Neural crest cell (in vitro differentiated cells): ENCODE measurements at places on chromosomes 5 and 9.

GRCh38 chr5:6831678-6832671, 118.7 kb downstream of the TENT4A start:
- no peak for DNase-seq

- no peak for DNase-seq
Observed at GRCh38 chr9:107750741-107751566, 261.4 kb upstream of the KLF4 start.

GRCh38 chr9:107530679-107531078, 41.1 kb upstream of the KLF4 start:
- no peak for DNase-seq

- no peak for DNase-seq
Observed at GRCh38 chr9:121736934-121737462, 85.6 kb downstream of the DAB2IP start.

- DNase-seq: no peak
Observed at GRCh38 chr5:40045429-40045828, 620.6 kb upstream of the DAB2 start.

DNA sequence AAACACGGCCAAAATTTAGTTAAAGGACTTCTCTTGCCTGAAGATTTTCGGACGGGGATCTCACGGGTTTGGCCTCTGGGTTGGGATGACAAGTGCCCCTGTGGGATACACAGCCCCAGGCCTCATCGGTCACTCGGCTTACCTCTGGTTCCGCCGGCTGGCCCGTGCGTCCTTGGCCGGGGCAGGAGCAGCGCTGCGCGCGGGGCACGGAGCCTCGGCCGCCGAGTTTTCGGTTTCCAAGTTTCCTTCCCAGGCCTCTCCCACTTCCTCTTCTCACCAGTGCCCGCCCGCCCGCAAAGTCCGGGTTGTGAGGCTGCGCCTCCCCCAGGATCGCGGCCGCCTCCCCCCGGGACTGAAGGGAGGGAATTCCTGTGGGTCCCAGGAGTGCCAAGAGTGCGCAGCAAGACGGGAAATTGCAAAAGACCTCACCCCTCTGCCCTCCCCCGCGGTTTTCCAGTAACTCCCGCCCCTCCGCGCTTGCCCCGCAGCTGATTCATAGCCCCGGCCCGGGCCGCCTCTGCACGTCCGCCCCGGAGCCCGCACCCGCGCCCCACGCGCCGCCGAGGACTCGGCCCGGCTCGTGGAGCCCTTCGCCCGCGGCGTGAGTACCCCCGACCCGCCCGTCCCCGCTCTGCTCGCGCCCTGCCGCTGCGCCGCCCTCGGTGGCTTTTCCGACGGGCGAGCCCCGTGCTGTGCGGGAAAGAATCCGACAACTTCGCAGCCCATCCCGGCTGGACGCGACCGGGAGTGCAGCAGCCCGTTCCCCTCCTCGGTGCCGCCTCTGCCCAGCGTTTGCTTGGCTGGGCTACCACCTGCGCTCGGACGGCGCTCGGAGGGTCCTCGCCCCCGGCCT, at the start of gene OSMR:
TSS of gene OSMR (plus strand) at position 487 of the 853 bp plus-strand sequence. CDS start 23,033 bp downstream, outside the sequence.
- DNase-seq: peak; percentile 32

DNA sequence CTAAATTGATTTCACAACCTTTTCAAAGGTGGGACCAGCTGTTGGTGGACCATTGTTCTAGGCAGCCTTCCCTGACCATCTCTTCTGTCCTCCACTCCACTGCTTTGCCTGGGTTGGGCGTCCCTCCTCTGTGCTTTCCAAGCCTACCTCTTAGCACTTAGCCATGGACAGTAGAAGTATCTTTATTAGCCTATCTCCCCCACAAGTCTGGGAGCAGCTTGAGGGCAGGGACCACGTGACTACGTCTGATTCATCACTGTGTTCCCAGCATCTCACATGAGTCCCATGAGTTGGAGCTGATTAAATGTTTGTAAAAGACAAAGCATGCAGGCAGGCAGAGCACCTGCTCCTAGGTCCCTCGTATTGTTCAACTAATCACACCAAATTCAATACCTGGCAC, 20.9 kb downstream of the MORN5 start:
- no peak for DNase-seq

DNA sequence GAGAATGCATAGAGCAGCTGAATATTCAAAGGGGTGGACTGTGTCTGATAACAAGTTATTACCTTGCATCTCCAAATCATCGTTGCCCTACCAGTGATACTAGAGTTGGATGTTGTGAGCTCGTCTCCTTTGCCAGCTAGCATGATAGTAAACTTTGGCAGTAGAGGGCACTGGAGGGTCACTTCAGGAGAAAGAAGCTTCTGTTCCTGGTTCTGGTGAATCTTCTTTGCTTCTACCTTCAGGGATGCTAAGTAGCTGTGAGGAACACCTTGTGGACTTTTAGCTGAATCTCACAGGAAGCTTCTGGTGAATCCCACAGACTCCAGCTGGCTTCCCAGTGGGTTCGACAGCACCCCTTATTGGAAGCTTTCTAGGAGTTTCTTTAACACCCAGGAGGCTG, 626.6 kb upstream of the SGCD start:
- DNase-seq: no peak

- no peak for DNase-seq
Observed at GRCh38 chr9:104992659-104993058, 64.7 kb upstream of the ABCA1 start.

DNA sequence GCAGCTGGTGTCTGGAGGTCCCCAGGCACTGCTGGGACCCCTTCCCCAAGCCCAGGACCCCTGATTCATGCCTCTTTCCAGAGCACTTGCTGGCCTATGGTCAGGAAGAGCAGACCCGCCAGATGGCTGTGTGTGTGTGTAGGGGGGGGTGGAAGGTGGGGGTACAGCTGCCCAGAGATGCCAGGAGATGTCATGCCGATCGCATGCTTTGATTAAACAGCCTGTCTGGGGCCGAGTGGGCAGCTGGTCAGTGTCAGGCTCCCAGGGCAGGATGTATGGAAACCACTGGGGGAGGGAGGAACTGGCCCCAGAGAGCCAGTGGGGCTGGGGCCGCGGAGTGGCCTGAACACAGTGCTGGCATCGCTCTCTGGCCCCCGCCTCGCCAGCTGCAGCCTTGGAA, 23.7 kb downstream of the RXRA start:
- DNase-seq: no peak

DNA sequence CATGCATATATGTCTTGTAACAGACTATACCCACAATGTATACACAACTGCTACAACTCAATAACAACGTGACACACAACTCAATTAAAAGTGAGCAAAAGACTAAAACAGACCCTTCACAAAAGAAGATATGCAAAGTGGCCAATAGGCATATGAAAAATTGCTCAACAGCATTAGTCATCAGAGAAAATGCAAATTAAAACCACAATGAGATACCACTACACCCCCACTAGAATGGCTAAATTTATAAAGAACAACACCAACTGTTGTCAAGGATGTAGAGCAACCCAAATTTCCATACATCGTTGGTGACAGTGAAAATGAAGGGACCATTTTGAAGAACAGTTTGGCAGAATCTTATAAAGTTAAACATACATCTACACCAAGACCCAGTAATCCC, 38.9 kb downstream of the GABRB2 start:
- no peak for DNase-seq

- DNase-seq: no peak
Observed at GRCh38 chr9:28301281-28301680, 728.0 kb upstream of the C9orf72 start.

GRCh38 chr9:20441711-20442423, 180.4 kb downstream of the MLLT3 start:
- DNase-seq: no peak

DNA sequence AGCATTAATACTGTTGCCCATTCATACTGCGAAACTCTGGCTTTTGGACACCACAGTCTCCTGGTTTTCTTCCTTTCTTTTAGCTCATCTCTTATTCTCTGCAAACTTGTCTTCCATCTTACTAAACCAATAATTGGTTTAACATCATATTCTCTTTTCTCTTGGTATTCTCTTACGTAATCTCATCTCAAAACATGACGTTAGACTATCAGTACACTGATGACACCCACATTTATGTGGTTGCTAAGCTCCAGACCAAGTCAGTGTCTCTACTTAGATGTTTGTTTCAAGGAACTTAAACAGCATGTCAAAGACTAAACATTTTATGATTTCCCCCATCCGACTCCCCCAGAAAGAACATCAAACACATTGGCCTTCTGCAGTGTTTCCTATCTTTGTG, 2.1 kb downstream of the PRRC1 start:
- DNase-seq: no peak

DNA sequence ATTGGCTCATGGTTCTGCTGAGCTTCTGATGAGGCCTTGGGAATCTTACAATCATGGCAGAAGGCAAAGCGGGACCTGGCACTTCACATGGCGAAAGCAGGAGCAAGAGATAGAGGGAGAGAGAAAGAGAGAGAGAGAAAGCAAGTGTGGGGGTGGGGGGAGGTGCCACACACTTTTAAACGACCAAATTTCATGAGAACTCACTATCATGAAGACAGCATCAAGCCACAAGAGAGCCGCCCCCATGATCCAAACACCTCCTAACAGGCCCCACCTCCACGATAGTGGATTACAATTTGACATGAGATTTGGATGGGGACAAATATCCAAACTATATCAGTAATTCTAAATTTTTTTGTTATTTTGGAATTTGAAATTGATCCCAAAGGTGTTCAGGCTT, 553.9 kb downstream of the PRR16 start:
- no peak for DNase-seq

- DNase-seq: no peak
Observed at GRCh38 chr5:58961631-58962280, 378.9 kb downstream of the RAB3C start.

DNA sequence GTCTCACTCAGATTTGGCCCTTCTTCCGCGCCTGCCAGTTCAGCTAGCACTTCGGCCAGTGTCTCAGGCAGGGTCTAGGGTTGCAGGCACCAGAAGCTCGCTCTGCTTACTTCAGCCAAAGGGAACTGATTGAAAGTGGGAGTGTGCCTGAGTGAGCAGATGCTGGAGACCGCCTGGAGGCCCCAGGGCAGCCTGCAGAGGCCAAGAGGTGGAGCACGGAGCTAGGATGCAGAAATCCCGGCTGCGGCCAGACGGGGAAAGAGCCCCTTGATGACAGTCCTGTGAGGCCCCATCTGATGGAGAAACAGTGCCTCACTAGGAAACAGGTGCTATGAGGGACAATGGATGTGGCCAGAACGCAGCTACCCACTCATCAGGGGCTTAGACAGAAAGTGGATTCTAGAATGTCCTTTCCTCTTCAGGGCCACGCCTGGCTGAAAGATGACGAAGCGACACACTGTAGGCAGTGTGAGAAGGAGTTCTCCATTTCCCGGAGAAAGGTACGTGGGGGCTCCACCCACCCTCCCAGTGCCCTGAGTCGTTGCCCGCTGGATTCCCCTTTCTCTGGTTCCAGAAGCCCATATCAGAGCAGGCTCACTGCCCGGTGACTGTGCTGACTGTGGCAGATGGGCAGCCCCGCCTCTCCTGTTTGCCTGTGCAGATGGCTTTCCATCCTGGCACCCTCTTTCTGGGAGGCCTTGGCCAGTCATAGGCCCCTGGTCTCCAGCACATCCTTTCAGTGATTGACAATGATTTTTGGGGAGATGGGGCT, 16.1 kb downstream of the HNRNPH1 start:
- DNase-seq: no peak

- DNase-seq: no peak
Observed at GRCh38 chr9:2749485-2749884, 32.2 kb downstream of the KCNV2 start.

DNA sequence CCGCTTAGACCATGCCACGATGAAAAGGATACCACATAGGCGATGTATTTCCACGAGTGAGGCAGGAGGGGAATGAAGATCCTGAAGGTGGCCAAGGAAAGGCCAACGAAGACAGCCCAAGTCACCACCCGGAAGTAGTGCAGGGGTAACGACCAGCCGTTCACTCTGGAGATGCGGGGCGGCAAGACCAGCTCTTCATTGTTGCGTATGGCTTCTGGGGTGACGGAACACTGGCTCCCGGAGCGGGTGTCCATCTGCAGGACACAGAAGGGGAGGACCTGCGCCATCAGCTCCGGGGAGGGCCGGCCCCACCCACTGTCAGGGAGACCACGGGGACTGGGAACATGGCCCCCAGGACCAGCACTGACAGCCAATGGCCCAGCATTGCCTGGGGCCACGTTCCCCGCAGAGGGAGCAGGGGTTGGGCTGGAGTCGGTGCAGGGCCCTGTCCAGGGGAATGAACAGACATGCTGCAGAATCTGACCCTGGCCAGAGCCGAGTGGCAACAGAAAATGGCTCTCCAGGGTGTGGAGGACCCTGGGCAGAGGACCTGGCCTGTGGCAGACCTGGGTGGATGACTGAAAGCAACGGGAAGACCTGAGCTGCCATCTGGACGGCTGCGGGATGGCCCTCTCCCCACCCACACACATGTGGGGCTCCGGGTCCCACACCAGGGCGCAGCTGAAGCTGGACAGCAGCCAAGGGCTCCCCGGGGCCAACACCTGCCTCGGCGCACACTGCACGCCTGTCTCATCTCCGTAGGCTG, 17.7 kb downstream of the ZDHHC11B start:
- DNase-seq: no peak

DNA sequence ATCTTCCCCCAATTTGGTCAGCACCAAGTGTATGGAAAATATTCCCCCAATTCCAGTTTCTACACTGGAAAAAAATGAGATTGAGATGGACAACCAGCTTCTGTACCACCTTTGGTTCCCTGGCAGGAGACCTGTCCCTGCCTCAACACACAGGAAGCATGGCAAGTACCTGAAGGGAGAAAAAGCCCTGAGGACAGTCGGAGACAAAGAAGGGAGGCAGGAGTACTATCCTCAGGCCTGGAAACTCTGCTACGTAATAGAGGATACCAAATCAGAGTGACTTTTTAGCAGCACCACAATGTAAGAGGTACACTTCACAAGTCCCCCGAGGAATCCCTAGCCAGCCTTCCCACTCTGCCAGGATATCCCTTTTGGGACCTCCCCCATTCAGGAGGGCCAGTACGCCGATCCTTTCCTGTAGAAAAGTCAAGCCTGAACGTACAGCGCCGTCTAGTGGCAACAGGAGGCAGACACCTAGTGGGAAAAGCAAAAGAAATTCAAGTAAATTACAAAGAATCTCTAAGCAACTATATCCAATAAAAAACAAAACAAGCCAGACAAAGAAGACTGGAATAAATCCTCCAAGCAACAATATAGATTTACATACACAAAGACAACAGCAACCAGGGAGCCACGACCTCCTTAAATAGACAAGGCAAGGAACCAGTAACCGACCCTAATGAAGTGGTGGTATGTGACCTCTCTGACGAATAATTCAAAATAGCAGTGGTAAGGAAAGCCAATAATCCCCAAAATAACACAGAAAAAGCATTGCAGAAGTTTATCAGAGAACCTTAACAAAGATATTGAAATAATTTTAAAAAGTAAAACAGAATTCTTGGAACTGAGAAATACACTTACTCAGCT, 63.3 kb upstream of the SLCO6A1 start:
- peak; percentile 28 for DNase-seq

GRCh38 chr5:66255714-66256113, 111.6 kb downstream of the SREK1 start:
- no peak for DNase-seq
